ENCODE measurements at places on chromosomes 5 and 9.

GRCh38 chr5:143564417-143564816, 160.9 kb upstream of the NR3C1 start:
- no peak for DNase-seq

DNA sequence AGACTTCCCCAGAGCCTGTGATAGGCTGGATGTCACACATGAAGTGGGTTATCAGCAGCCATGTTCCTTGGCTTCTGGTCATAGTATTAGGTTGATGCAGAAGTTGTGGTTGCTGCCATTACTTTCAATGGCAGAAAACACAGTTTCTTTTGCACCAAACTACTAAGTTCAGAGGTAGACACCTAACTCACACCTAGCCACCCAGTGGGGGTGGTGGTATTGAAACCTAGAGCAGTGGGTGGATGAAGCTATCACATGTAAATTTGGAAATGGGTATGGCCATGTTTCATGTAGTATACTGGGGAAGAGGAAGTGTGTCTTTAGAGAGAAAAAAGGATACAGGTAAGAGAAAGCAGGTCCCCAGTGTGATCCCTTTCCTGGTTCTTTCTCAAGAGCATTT, 347.9 kb upstream of the SEMA6A start:
- no peak for DNase-seq

DNA sequence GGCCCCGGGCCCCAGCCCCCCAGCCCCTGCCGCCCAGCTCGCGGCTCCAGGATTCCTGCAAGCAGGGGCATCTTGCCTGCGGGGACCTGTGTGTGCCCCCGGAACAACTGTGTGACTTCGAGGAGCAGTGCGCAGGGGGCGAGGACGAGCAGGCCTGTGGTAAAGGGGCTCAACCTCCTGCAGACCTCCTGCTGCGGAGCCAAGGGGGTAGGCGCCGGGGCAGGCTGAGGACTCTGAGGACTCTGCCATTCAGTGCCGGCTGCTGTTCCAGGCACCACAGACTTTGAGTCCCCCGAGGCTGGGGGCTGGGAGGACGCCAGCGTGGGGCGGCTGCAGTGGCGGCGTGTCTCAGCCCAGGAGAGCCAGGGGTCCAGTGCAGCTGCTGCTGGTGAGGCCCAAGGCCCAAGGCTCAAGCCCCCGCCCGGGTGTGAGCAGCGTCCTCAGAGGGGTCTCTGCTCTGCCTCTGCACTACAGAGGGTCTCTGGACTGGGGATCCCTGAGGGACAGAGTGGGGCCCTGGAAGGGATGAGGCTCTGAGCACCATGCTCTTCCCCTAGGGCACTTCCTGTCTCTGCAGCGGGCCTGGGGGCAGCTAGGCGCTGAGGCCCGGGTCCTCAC, 3.4 kb downstream of the MAMDC4 start:
- DNase-seq, result no peak

GRCh38 chr9:131398204-131398603, 4.3 kb downstream of the PRRC2B start:
- DNase-seq, result no peak

- no peak for DNase-seq
Measured at GRCh38 chr9:89922099-89922498, 317.3 kb downstream of the GADD45G start.

GRCh38 chr5:101637599-101637998, 658.5 kb downstream of the SLCO4C1 start:
- no peak for DNase-seq

DNA sequence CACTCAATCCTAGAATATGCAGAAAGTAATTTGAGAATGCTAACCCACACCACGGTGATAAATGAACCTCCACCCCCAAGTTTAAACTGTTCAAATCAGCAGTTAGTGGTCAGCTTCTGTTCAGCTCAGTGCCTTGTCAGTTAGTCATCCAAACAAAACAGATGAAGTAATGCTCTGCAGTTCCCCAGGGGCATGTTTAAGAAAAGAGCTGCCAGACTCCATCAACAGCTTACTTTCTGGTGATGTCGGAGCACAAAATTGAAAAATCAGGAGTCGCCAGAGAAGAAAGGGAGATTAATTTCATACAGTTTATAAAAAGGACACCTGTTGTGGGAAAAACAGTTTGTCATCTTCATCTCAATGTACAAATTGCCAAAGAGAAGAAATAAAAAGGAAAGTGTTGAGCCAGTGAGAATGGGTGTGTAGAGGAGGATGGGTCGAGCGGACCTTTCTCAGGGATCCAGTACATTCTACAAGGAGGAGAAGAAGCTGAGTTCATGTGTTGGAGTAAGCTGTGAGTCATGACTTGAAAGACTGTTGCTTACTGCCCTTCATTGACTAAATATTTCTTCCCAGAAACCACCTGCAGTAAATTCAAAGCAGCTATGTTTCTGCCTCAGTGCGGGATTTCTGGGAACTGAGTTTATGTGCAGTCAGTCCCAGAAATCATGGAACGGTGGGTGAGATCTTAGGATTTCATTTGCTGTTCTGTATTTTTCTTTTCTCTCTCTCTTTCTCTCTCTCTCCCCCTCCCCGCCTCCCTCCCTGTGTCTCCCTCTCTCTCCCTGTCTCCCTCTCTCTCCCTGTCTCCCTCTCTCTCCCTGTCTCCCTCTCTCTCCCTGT, 13.7 kb downstream of the TRIO start:
- peak; percentile 85 for DNase-seq

- DNase-seq, result no peak
Measured at GRCh38 chr9:21741151-21741550, 61.3 kb upstream of the MTAP start.

- no peak for DNase-seq
Measured at GRCh38 chr9:82275258-82275927, 286.8 kb downstream of the SPATA31D1 start.

DNA sequence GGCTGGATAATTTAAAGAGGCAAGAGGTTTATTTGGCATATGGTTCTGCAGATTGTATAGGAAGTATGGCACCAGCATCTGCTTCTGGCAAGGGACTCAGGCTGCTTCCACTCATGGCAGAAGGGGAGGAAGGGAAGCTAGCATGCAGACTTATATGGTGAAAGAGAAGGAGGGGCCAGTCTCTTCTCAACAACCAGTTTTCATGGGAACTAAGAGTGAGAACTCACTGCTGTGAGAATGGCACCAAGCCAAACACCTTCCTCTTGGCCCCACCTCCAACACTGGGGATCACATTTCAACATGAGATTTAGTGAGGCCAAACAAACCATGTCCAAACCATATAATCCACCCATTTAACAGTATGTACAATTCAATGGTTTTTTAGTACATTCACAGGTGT, 113.3 kb upstream of the SHB start:
- no peak for DNase-seq

DNA sequence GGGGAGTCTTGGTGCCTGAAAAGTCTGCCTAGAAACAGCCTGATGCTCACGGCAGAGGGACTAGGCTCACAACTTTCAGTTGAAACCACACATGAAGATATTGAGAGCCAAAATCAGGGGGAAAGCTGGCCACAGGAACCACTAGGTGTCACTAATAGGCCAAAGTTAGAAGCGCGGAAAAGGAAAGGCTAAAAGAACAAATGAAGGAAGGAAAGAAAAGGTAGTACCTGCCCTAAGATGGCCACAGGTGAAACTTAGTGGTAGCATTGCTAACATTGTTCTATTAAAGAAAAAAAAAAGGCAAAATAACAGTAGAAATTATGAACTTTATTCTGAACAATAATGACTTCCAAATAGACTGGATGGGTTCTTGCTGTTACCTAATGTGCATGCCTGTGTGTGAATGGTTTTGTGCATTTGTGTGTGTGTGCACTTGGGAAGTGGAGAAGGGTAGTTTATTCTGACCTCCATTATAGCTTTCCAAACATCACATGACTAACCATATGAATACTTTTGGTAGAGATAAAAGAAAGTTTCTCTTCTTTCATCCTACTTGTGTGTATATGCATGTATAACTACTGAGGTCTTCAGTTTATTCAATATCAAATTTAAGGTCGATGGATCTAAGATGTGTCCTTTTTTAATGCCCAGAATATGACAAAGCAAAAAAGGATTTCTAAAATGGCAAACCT, 2.1 kb upstream of the RFESD start:
- DNase-seq, result peak; percentile 47

DNA sequence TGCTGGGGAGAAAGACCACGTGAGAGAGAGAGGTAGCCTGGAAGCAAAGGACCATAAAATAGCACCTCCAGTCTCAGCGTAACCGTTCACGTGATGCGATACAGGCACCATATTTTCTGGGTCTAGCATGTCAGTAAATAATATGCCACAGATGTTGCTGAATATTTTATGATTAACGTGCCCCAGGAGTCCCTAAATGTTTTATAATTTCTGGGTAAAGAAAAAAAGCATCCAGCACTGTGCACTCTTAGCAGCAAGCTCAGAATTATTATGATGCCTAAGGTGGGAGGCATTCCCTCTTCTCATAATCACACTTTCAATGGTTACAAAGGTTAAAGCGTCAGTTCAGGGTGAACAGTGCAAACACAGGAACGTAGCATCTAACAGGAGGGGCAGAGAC, 121.8 kb downstream of the CAVIN4 start:
- DNase-seq, result no peak

DNA sequence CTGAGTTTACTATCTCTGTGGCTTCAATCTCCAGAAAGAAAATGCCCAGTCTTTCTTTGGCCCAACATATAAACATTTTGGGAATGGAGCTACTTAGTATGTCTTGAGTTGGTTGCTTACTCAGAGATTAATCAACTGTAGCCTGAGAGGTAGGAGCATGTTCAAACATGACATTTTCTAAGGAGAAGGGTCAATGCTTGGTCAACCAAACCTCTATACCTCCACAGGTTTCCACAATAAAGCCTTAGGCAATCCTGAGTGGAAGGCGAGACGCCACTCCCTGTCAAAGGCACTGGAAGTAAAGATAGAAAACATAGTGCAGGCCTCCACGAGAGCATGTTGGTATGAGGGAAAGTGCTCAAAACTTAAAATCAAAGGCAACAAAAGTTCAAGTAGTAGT, 411.4 kb downstream of the KCTD16 start:
- DNase-seq, result no peak

- DNase-seq, result no peak
Measured at GRCh38 chr5:146027751-146028150, 77.6 kb downstream of the PLAC8L1 start.

GRCh38 chr5:119049824-119050449, 20.9 kb upstream of the DMXL1 start:
- no peak for DNase-seq

- no peak for DNase-seq
Measured at GRCh38 chr5:44795496-44795895, 13.3 kb upstream of the MRPS30 start.

GRCh38 chr5:107532916-107533315, 137.8 kb downstream of the EFNA5 start:
- DNase-seq, result no peak

DNA sequence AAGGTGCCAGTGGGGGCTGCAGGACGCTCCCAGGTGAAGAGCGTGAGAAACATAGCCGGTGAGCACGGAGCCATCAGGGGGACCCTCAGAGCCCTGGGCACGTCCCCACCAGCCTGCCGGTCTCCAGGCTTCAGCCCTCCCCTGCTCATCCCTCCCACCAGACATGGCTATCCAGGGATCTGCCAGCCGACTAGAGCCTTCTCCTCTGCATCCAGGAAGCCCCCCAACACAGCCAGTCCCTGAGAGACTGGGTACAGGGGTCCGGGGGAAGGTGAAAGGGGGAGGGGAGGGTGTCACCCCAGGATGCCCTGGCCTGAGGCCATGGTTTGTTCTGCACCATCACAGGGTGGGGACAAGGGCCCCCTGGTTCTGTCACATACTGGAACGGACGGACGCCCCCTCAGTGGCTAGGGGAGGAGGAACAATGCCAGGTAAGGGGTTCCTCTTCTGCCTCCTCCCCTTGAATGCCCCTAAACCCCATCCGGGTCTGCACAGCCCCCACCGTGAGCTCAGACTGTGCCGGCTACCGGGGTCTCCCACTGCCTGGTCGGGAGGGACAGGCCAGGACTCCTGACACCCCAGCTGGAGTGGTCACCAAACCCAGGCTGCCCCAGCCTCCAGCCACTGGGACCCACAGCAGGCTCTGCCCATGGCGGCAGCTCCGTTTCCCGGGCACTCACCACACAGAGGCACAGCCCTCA, 34.3 kb downstream of the NACC2 start:
- DNase-seq, result no peak

GRCh38 chr9:83153030-83153429, 90.1 kb upstream of the RASEF start:
- DNase-seq, result no peak

GRCh38 chr5:98503616-98504015, 269.8 kb upstream of the RGMB start:
- DNase-seq, result no peak

- DNase-seq, result no peak
Measured at GRCh38 chr9:120837921-120838320, 4.8 kb downstream of the PSMD5 start.

GRCh38 chr5:121987685-121988073, 25.9 kb downstream of the SRFBP1 start:
- DNase-seq, result no peak

- DNase-seq, result no peak
Measured at GRCh38 chr9:75570538-75570937, 319.9 kb upstream of the PCSK5 start.

GRCh38 chr9:91844701-91845291, 105.2 kb downstream of the ROR2 start:
- DNase-seq, result no peak

DNA sequence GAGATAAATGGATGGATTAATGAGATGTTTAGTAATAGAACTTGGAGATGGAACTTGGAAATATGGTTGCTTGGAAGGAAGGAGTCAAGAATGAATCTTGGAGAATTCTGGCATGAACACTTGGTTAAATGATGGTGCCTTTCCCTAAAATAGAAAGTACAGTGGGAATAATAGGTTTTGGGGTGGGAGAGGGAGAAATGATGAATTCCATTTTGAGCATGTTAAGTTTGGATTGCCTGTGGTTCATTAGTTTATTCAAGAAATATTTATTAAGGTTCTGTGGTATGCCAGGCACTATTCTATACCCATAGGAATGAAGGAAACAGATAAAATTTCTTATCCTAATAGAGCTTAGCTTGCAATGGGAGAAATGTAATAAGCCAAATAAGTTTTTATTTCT, 58.4 kb downstream of the PBX3 start:
- DNase-seq, result no peak

GRCh38 chr9:93910598-93910997, 44.6 kb downstream of the BARX1 start:
- no peak for DNase-seq

DNA sequence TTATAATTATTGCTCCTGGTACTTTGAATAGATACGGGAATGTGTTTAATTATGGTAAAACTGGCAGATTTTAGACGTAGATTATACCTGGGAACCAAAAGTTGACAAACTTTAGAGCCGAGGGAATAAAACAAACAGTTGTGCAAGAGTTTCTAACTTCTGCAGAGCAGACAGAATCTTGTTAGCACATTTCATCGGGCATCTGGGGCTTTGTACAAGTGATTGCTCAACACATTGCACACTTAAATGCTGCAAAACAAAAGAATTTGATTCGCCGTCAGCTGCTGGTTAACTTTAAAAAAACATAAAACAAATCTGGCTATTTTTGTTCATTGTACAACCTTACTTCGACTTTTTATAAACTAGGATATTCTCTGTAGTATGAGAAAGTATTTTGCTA, 398.1 kb downstream of the MAN2A1 start:
- no peak for DNase-seq

DNA sequence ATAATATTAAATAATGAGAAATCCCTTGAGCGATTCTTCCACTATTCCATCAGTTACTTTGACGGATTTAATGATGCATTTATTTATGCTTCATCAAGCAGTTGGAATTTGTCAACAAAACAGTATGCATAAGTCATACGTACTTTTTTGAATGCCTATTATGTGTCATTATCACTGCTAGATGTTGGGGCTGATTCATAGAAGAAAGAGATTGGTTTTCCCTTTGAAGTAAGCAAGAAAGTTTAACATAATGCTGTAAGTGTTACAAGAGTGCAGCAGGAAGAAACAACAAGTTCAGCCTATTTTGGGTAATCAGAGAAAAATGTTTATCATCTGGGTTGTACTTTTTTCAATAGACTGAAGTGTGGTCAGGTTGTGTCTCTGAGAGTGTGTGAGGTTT, 121.2 kb upstream of the RANBP3L start:
- no peak for DNase-seq

All from NCI-H446 (cell line).